Calu3 (cell line): ENCODE measurements at places on chromosomes 12 and 14. TPM values are rescaled to one million over a fixed set of nuclear protein-coding genes. Genes with fewer than 3 reads are reported as not detected.

The PTCSC3 gene
- total RNA-seq, result not detected in 2 replicates

DNA sequence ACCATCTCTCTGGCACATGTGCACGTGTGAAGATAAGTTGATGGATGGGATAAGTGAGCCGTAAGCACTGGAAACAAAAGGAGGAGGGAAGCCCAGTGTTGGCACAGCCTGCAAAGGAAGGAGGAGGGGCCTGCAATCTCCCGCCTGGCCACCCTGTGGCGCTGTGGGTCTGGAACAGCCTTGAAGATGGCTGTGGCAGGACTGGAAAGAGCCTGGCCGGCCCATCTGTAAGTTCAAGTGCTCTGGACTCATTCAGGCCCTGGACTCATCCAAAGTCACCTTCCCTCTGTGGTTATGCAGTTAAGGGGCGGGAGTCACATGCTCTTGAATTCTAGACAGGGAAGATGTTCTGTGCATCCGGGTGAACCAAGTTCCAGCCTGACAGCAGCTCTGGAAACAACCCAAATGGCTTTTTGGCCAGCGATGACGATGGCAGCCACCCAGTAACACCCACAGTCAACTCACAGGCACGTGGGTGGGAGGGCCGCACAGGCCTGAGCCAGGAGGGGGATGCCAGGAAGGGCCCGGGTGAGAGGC lies 50.4 kb downstream of the CHGA start:
- DNase-seq, result peak; percentile 71

DNA sequence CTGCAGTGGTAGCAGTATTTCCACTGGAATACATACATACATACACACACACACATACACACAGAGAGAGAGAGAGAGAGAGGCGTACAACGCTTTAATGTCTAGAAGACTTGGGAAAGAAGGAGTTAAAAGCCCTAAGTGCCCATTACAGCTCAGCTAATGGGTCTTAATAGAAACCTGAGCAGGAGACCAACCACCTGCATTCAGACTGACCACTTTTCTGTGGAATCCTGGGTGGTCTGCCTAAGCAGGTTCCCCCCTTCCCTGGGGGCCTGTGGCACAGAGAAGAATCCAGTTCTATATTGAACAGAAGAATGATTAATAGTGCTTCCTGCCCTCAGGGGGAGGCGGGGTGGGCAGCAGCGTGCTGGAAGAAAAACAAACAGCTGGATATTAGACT lies 312.4 kb upstream of the PRKD1 start:
- no peak for DNase-seq

- DNase-seq, result no peak
These were observed 61.0 kb downstream of the HMGA2 start for GRCh38 chr12:65885312-65885711.

GRCh38 chr12:118015944-118016343 lies 559 bp upstream of the RFC5 start:
- DNase-seq, result no peak
